ENCODE measurements at places on chromosomes 5 and 9.

DNA sequence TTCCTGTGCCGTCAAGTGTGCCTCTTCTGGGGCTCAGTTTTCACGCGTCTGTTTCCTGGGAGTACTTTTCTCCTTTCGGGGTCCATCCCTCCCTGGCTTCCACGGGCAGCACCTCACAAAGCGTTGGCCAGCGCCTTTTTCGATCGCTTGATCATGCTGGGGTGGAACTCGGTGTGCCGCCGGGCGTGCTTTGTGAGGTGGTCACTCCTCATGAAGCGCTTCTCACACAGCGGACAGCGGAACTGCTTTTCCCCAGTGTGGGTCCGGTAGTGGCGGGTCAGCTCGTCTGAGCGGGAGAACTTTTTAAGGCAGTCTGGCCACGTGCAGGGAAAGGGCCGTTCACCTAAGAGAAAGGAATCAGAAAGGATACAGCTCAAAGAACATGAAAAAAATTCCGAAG, 26.8 kb downstream of the KLF9 start:
- no peak for DNase-seq

GRCh38 chr9:18682907-18683306, 209.0 kb downstream of the ADAMTSL1 start:
- no peak for DNase-seq

GRCh38 chr9:124013309-124014210, 2.0 kb downstream of the LHX2 start:
- DNase-seq = no peak

DNA sequence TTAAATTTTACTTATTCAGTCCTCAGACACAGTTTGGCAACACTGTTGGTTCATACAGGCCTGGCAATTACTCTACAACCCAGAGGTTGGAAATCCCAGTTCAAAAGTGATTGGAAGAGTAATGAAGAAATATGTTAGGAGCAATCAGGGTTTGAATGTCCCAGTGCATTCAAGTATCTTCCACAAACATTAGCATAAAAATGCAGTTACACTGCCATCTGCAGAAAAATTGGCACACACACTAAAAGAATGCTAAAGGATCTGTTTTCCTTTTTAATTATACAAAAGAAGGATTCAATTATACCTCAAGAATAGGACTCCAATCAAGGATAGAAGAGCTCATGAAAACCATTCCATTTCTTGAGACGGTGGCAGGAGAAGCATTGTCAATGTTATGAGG, 130.2 kb downstream of the DNAH5 start:
- peak; percentile 43 for DNase-seq

- peak; percentile 17 for DNase-seq
These were observed 679.8 kb downstream of the CETN3 start for GRCh38 chr5:89729623-89730301.

GRCh38 chr9:134552349-134552990, 89.1 kb upstream of the COL5A1 start:
- no peak for DNase-seq

- peak; percentile 19 for DNase-seq
These were observed 76.1 kb upstream of the ADAMTS2 start for GRCh38 chr5:179421144-179421901.

DNA sequence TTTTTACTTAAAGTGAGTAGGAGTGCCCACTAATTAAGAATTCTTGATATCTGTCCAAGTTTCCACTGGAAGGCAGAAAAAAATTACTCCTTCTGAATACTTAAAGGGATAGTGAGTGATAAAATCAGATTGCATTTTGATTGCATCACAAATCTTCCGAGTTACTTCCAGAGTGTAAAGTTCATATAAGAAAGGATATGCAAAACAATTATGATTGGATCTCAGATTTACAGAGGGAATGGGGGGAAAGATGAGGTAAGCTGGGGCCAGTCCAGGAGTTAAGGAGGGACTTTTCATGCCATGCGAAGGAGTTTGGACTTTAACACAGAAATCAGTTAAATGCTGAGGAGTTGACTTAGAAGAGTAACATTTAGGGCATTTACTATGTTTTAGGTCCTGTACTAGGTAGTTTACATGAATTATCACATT, 9.3 kb upstream of the RNF145 start:
- DNase-seq = no peak

DNA sequence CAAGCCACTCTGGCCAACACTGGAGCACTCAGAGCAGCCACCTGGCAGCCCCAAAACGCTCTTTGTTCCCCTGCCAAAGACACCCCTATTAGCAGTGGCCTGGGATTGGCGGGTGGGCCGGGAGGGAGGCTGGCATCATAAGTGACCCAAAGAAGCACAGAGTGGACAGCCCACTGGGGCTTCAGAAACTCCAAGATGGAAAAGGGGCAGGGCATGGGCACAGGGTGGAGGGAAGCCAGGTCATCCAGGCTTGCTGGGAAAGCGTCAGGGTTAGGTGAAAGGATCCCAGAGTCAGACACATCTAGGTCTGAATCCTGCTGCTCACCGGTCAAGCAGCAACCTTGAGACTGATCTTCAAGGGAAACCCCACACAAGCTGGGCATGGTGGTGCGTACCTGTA, 14.8 kb downstream of the EEIG1 start:
- no peak for DNase-seq

DNA sequence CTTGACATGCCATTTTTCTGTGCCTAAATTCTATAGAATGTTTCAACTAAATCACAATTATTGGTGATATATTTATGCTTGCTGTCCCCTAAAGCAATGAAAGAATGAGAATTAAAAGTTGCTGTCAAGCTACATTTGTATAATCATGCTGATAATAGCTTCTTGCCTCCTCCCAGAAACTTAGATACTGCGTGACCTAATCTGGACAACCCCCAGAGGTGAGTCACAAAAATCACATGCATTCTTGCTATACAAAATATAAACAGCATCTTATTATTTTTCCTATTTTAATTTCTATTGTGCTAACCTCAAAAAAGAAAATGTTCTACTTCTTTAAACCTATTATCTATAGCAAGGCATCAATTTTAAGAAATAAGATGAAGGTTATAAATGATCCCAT, 995.8 kb upstream of the ACO1 start:
- no peak for DNase-seq

DNA sequence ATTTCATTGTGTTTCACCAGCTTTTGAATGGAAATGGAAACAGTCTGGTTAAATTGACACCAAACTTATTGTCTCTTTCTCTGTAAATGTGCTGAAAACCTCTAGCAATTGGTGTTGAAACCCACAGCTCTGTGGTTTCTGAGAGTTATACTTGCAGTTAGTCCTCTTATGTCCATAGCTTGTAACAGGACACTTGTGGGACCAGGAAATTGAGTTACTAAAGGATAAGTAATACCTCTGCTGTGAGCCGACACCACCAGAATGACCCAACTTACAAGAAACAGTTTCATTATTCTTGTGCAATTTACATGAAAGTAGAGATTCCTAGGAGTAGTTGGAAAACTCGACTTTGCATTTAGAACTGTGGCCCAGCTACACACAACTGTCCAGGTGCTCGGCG, 191.5 kb downstream of the CFAP90 start:
- no peak for DNase-seq

GRCh38 chr5:37881359-37881758, 41.5 kb upstream of the GDNF start:
- DNase-seq = no peak

DNA sequence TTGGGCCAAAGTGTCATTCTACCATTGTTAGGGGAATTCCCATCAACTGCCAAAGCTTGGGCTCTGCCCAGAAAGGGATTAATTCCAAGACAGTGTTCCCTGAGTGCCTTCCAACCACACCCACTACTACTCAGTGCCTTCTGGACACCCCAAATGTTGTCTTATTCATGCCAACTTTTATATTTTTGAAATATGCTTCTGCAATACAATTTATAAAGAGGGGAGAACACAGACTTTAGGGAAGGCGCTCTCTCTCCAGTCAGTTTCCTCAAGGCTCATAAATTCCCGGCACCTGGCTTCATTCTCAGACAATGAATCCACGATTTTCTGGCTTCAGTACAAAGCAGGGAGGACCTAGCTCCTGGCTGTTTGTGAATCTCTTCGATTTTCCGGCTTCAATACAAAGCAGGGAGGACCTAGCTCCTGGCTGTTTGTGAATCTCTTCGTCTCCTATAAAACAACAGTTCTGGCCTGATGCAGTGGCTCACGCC, 120.1 kb upstream of the MYO10 start:
- peak; percentile 13 for DNase-seq

Measured in ELR (cell line).